ENCODE measurements at places on chromosomes 4 and X.

DNA sequence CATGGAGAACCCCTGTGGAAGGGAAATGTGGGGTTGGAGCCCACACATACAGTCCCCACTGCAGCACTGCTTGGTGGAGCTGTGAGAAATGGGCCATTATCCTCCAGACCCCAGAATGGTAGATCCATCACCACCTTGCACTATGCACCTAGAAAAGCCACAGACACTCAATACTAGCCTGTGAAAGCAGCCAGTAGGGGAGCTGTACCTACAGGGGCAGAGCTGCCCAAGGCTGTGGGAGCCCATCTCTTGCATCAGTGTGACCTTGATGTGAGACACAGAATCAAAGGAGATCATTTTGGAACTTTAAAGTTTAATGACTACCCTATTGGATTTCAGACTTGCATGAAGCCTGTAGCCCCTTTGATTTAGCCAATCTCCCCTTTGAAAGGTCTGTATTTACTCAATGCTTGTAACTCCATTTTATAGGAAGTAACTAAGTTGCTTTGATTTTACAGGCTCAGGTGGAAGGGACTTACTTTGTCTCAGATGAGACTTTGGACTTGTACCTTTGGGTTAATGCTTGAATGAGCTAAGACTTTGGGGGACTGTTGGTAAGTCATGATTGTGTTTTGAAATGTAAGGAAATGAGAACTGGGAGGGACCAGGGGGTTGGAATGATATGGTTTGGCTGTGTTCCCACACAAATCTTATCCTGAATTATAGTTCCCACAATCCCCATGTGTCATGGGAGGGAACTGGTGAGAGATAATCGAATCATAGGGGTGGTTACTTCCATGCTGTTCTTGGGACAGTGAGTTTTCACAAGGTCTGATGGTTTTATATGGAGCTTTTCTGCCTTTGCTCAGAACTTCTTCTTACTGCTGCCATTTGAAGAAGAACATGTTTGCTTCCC lies 352.6 kb downstream of the INPP4B start:
- DNase-seq: no peak

- DNase-seq: peak; percentile 88
Measured at GRCh38 chrX:118726887-118727685, at the start of gene IL13RA1. Gene IL13RA1 (plus strand): TSS chrX:118727606. CDS start chrX:118727639, 33 bp downstream.

DNA sequence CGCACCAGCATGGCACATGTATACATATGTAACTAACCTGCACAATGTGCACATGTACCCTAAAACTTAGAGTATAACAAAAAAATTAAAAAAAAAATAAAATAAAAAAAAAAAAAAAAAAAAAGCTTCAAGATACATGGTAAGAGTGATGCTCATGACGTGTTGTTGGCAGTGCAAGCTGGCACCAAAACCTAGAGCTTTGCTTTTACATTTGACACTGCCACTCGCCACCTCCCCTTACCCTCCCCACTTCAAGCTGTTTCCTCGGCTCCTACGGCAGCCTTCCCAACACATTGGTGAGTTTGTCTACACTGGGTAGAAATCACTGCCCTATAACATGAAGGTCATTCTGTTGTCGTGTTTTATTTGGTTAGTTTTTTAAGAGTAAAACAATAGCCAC lies 197.6 kb upstream of the ANXA3 start:
- no peak for DNase-seq

- DNase-seq: no peak
Measured at GRCh38 chr4:152128356-152128755, 367.5 kb upstream of the GATB start.

DNA sequence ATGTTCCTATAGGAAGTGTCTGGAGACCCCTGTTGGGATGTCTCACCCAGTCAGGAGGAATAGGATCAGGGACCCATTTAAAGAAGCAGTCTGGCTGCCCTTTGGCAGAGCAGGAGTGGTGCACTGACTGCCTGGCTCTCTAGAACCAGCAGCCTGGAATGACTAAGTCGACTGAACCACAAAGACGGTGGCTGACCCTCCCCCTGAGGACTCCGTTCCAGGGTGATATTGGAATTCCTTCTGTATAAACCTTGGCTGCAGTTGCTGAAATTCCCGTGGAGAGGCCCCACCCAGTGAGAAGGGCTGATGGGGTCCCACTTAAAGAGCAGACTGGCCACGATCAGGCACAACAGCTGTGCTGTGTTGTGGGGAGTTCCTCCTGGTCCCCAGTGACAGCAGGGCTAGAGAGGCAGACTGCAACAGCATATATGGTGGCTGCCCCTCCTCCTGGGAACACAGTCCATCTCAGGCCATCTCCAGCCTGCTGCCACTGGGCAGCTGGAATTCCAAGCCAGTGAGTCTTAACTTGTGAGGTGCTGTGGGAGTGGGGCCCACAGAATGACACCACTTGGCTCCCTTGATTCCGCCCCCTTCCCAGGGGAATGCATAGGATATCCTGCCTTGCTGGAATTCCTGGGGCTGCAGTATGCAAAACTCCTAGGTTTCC lies 41.8 kb upstream of the RLIM start:
- no peak for DNase-seq

- DNase-seq: peak; percentile 39
Measured at GRCh38 chr4:69092190-69092589, 4.1 kb upstream of the UGT2B7 start.

- no peak for DNase-seq
Measured at GRCh38 chrX:116172976-116173375, 2.4 kb downstream of the AGTR2 start.

DNA sequence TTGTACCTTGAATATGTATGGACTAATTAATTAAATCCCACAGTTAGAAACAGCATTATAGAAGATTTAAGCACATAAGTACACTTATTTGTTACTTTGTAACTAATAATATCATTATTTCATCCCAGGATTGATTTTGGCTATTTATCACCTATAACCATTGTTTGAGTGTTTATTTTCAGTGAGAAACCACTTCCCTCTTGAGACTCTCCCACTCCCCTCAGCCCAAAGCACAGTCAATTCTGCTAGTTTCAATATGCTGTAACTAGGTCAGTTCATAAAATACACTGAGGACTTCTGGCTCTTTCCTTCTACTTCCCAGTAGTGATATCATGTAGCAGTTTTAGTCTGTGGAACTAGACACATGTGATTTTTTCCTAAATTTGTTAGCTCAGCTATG lies 16.3 kb downstream of the OFD1 start:
- DNase-seq: no peak

DNA sequence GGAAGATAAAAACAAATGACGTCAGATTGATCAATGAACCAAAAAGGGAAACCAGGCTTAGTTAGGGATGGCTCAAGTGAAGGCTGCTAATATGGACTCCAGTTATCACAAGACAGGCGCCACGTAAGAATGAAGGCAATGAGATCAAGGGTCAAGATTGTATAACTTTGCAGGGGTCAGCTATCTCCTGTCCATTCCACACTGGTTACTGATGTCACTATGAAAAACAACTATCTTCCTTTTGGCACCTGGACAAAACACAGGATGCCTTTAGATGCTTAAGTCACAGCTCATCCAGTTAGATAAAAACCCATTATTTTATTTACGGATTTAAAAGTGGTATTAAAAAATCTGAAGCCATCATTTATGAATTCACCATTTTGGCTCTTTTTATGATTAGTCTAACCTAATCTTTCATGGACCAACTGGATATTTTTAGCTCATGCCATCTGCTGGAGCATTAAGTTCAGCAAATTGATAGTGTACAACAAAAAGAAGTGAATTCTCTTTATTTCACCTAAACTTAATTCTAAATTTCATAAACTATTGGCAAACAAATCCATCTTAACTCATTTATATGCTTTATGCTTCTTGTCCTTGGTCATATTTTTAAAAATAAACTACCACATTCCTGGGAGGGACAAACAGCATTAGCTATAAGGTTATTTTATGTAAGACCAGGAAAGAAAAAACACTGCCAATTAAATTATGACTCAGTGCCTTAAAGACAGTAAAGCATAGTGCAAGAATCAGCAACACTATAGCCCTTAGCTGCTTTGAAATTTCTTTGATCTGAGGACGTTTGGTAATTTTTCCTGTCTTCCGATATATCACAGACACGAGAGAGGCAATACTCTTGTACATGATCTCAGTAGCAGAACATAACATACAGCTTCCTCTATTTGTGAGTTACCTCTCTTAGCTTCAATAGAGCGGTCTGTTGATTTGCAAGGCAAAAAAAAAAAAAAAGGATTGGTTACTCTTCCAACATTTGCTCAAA lies 27.0 kb downstream of the DHX15 start:
- no peak for DNase-seq

GRCh38 chr4:10746371-10747171 lies 62.0 kb upstream of the CLNK start:
- DNase-seq: no peak

GRCh38 chr4:69849297-69849696 lies 10.6 kb downstream of the SULT1E1 start:
- DNase-seq: no peak

GRCh38 chrX:78945186-78945912 lies at the start of gene P2RY10:
Gene P2RY10 (plus strand): TSS chrX:78945391. CDS start chrX:78960521, 15,130 bp downstream.
- DNase-seq: no peak

DNA sequence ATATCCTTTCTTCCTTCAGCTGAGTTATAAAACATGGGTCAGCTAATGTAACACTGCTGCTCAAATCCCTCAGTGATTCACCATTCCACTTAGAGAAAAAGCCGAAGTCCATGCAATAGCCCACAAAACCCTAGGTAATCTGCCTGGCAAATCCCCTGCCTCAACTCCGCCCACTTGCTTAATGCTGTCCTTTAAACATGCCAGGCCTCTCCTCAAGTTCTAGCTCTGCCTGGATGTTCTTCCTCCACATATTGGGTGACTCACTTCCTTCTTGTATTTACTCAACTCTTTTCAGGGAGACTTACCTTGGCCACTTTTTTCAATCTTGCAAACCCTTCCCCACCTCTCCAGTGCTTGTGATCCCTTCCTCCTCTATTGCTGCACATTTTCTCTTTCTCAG lies 89.8 kb downstream of the EMCN start:
- DNase-seq: no peak

DNA sequence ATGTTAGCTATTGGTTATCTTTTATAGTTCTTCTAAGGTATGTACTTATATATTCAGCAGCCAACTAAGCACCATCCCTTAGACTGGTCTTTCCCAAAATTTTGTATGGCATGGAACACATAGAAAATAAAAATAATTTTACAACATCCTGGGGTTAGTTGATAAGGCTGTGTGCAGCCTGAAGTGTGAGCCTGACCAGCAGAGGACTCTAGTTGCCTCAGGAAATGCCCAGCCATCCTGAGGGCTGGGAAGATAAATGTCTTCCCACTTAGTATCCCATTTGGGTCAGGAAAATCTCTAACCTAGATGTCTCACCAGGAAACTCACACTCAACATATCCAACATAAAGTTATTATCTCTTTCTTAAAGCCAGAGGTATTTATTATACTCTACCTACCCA lies 251.4 kb upstream of the POF1B start:
- no peak for DNase-seq

GRCh38 chrX:29547877-29548276 lies 667.5 kb upstream of the MAGEB2 start:
- DNase-seq: no peak

DNA sequence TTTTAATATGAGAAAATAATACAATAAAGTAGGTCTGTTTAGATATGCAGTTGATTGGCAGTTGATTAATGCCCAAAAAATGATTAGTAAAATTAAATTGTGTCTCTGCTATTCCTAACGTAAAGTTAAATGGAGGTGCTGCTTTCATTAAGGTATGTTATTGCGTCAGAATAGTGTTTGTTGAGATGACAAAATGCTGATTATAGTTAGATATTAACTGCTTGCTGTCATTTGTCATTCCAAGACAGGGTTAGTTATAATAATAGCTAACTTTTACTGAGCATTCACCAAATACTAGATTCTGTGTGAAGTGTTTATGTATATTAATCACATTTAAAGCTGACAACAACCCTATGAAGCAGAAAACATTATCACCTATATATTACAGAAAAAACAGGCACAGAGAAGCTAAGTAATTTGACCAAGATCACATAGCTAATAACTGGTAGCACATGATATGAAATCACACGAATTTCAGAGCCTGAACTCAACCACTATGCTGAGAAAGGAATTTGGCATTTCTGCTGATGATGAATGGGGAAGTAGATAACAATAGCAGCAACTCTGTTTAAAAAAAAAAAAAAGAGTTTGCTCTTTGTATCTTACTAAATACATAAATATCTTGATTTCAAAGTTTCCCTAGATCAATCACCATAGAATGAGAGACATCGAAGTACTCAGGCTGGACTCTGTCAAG lies 59.7 kb upstream of the WDR44 start:
- DNase-seq: no peak

DNA sequence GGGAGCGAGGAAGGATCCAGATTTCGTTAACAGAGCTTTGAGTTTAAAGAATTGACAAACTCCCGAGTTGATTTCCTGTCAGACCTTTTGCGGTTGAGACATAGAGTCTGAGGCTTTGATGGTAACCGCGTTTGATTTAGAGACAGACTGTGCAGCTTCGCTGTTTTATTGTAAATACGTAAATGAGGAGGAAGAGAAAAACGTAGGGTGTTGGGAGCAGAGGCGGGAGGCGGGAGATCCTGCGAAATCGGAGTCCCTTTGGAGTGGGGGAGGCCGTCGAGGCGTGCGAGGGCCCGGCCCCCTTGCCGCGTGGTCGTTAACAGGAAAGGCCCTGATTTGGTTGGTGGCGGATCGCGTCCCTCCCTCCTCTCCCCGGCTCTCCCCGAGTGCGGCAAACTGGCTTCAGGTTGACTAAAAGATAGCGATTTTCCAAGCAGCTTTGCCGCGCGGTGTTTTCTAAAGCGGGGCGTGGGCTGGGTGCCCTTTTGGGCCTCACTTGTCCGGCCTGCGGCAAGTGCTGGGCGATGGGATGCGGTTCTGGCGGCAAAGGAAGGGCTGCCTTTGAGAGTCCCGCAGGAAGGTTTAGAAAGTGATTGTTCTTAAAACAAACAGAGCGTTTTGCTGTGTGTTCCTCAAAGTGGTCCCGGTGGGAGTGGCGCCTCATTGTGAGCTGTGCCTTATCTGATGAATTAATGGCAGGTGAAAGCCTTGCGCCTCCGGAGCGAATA lies 857 bp downstream of the SCML1 start:
- peak; percentile 89 for DNase-seq

GRCh38 chrX:15416133-15416993 lies 32.1 kb upstream of the VEGFD start:
- DNase-seq: no peak

- no peak for DNase-seq
Measured at GRCh38 chrX:108456971-108457477, 17.4 kb downstream of the COL4A5 start.

GRCh38 chr4:17502756-17503155 lies 9.1 kb downstream of the QDPR start:
- DNase-seq: no peak

GRCh38 chr4:147683188-147683591 lies 773 bp downstream of the PRMT9 start:
- peak; percentile 34 for DNase-seq

- no peak for DNase-seq
Measured at GRCh38 chr4:83316459-83317165, 18.0 kb downstream of the HPSE start.

Data from NCI-H1417 (cell line).